Ascending aorta (tissue), 2 donors: ENCODE measurements at places on chromosomes 7 and 10. TPM values are rescaled to one million over a fixed set of nuclear protein-coding genes. Genes with fewer than 3 reads are reported as not detected.
A peak's percentile ranks its signal among the peaks of the same experiment; 100 is the strongest.

DNA sequence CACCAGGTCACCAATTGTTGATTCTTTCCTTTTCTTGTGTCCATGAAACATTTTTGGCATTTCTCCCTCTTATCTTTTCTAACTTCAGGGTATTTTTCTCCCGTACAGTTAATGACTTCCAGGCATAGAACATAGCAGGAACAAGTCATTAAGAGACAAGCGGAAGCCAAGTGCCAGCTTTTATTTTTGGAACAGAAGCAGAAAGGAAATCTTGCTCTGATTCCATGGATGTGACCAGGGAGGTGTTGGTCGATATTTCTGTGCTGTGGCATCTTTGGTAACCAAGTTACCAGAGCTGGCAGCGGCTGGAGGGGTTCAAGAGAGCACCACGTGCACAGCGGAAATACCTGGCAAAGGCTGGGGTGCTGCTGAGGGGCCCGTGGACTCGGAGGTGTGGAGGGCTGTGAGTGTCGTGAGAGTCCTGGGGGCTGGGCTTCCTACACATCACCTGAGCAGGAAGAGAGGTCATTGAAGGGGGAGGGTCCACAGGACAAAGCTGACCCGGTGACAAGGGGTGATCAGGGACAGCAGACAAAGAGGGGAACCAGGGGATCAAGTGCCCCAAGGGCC lies 1.8 kb downstream of the LLCFC1 start:
- no peak overlapping the region for H3K27ac ChIP-seq
- DNase-seq = no peak
- H3K4me1 ChIP-seq = no peaks in the 10 kb centered on the region
- no peaks in the 10 kb centered on the region for H3K27me3 ChIP-seq
- H3K4me3 ChIP-seq = no peak overlapping the region

DNA sequence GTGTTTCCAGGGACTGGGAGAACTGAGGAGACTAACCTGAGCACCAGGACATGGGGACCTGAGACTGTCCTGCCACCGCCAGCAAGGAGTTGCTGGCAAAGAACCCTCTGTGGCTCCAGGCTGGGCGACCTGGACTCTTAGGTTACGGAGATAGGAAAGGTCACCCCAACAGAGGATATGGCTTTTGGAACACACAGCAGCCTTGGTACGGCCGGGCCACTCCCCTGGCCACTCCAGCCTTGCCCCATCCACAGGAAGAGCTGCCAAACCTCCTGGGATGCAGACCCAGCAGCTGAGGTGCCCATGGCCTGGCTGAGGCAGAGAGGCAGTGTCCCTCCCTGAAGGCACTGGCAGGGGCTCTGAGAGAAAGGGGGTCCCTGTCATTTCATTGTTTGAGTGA lies 137.8 kb downstream of the OAT start:
- no peak overlapping the region for H3K4me3 ChIP-seq
- peaks cover under 1% of the 10 kb centered on the region for H3K4me1 ChIP-seq
- no peaks in the 10 kb centered on the region for H3K27me3 ChIP-seq
- no peak overlapping the region for H3K27ac ChIP-seq
- no peaks in the 10 kb centered on the region for H3K36me3 ChIP-seq

Gene FGFR2
- total RNA-seq = 4.4 TPM

DNA sequence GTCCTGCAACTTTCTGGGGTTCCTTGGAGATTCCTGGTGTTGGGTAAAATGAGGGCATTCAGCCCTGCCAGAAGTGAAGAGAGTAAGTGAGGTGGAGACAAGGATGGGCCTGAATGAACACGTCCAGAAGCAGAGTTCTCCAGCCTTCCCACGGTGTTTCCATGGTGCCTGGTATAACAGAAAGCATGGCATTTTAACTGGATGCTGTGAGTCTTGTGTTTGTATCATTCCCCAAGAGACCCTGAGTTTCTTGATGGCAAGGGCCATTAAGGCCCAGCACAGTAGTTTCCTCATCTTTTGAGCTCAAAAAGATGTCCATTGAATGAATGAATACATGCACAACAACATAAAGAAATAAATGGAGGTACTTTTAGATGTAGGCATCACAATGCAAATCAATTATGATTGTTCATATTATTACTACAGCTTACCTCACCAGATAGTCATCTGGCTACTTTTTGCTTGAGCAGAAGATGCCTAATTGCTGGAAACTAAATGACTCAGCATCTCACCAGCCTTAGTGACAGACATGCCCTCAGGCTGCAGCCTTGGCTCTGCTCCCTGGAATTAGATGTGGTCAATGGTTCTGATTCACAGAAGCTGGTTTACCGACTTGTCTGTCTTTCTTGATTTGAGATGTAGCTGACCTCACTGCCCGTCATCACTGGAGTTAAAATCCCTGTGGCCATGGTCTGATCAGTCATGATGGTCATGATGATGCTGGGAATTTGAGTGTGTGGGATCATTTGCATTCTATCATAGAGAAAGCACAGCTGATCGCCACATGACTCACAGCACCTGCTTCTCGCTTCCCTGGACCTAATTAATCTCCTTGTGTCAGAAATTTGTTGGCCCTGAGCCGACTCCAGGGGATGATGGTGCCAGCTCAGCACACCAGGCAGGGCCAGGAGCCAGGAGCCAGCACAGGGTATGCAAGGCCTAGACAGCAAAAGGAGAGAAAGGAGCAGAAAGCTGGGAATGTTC lies 83.9 kb downstream of the CXCL12 start:
- no peak overlapping the region for H3K4me3 ChIP-seq
- H3K36me3 ChIP-seq = no peaks in the 10 kb centered on the region
- no peaks in the 10 kb centered on the region for H3K27me3 ChIP-seq

DNA sequence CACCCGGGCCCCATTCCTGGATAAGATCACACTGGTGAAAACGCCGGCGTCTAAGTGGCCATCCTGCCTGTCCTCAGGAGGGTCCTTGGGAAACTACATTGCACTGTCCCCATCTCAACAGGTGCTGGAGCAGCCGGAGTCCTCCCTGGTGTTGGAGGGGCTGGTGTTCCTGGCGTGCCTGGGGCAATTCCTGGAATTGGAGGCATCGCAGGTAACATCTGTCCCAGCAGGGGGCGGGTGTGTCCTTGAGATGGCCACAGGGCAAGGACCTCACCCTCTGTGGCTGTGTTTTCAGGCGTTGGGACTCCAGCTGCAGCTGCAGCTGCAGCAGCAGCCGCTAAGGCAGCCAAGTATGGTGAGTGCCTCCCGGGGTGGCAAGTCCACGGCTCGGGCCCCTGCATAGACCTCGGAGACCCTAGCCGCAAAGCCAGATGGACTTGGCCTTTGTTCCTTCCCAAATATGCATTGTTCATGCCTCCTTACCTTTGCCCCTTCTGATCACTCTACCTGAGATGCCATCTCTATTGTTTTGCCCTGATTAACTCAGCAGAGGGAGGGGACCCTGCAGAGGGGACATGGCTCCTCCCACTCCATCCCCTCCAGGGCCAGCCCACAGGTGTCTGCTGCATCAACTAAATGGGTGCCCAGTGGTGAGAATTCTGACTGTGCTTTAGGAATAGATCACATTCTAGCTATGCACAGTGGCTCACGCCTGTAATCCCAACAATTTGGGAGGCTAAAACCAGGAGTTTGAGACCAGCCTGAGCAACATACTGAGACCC lies 23.8 kb downstream of the ELN start:
- no peaks in the 10 kb centered on the region for H3K4me1 ChIP-seq
- DNase-seq = peak; percentile 7
- peaks cover 98% of the 10 kb centered on the region for H3K36me3 ChIP-seq
- H3K27ac ChIP-seq = peak overlapping the region; percentile 22
- H3K27me3 ChIP-seq = no peaks in the 10 kb centered on the region

DNA sequence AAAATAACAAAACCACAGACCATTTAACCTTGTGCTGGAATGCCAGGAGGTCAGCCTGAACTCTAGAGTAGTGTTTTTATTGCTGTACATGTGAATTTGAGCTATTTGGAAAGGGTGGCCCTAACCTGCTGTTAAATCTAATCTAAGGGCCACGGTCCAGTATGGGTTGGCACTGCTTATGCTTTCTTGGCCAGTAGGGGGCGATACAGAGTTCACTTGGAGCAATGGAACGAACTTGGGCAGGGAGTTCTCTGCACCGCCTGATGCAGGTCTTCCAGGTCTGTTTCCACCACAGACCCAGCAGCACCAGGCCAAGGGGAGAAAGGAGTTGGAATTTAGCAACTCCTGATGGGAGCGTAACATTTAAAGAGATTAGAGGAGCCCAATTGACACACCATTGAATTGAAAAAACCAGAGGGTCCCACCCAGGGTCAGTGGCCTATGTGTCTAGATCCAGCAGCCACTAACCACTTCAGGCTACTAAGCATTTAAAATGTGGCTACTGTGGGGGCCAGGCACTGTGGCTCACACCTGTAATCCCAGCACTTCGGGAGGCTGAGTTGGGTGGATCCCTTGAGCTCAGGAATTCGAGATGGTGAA lies 75.7 kb upstream of the EFCAB10 start:
- H3K4me3 ChIP-seq = no peak overlapping the region
- no peak overlapping the region for H3K27ac ChIP-seq
- H3K4me1 ChIP-seq = peaks cover 6% of the 10 kb centered on the region
- H3K36me3 ChIP-seq = no peaks in the 10 kb centered on the region
- no peak for DNase-seq
- no peaks in the 10 kb centered on the region for H3K27me3 ChIP-seq

Gene GPER1
- 11.3 TPM for total RNA-seq

GRCh38 chr10:28587970-28588290 lies 55.0 kb downstream of the WAC start:
- no peak overlapping the region for H3K4me3 ChIP-seq
- peak overlapping the region; percentile 52 for H3K27ac ChIP-seq
- peaks cover 17% of the 10 kb centered on the region for H3K36me3 ChIP-seq
- H3K4me1 ChIP-seq = peaks cover 22% of the 10 kb centered on the region
- no peak for DNase-seq

- DNase-seq = no peak
- H3K27ac ChIP-seq = no peak overlapping the region
- no peaks in the 10 kb centered on the region for H3K27me3 ChIP-seq
- no peak overlapping the region for H3K4me3 ChIP-seq
Observed at GRCh38 chr7:88565401-88565800, 194.1 kb upstream of the ZNF804B start.

Gene PLA2G12B
- total RNA-seq = not detected

GRCh38 chr7:121901026-121901425 lies 28.1 kb downstream of the PTPRZ1 start:
- H3K27ac ChIP-seq = no peak overlapping the region
- no peak overlapping the region for H3K4me3 ChIP-seq
- H3K36me3 ChIP-seq = no peaks in the 10 kb centered on the region
- no peaks in the 10 kb centered on the region for H3K27me3 ChIP-seq
- no peaks in the 10 kb centered on the region for H3K4me1 ChIP-seq

DNA sequence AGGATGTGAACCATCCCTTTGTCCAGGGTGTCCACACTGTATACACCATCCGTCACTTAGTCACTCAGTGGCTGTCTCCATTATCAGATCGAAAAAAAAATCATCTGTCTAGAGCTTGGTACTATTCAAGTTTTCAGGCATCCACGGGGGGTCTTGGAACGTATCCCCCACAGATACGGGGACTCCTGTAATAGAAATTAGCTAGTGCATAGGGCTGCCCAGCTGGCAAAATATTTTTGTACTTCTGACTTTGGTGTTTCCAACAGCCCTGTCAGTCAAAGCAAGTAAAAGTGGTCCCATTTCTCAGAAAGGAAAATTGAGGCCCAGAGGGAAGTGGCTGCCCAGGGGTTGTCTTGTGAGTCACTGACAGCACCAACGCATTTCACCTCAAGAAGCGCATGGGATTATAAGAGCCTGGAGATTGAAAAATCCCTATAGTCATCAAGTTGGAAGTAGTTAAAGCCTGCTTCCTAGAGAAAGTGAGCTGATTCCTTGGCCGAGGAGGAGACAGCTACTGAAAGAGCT lies 52.1 kb upstream of the SLC29A3 start:
- no peak overlapping the region for H3K27ac ChIP-seq
- no peaks in the 10 kb centered on the region for H3K4me1 ChIP-seq
- no peak for DNase-seq
- no peaks in the 10 kb centered on the region for H3K36me3 ChIP-seq
- no peaks in the 10 kb centered on the region for H3K27me3 ChIP-seq
- no peak overlapping the region for H3K4me3 ChIP-seq

- no peak overlapping the region for H3K4me3 ChIP-seq
- H3K4me1 ChIP-seq = peaks cover 4% of the 10 kb centered on the region
- H3K27ac ChIP-seq = no peak overlapping the region
- no peaks in the 10 kb centered on the region for H3K36me3 ChIP-seq
- no peak for DNase-seq
Observed at GRCh38 chr10:119531067-119531466, 11.5 kb downstream of the RGS10 start.

DNA sequence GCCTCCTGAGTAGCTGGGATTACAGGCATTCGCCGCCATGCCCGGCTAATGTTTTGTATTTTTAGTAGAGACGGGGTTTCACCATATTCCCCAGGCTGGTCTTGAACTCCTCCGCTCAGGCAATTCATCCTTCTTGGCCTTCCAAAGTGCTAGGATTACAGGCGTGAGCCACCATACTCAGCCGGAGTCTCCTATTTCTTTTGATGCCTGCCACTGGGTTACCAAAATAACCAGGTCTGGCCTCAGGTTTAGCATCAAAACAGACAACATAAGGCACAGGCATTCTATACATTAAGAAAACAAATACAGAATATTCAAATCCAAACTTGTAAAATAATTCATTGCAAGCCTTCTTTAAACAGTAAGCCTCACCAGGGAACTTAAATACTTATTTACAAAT lies 289.8 kb upstream of the IMMP2L start:
- no peak overlapping the region for H3K4me3 ChIP-seq
- no peaks in the 10 kb centered on the region for H3K36me3 ChIP-seq
- H3K27me3 ChIP-seq = no peaks in the 10 kb centered on the region

DNA sequence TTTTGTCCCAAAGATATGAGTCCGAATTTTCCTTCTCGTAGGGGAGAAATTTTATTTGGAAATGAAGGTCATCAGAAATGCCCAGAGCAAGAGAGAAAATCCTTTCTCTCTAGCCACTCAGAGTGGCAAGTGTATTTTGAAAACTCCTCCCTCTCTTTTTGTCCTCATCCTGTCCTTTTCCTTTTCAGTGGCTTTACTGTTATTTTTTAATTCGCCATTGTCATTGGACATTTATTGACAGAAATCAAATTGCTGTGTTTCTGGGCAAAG lies 39.6 kb downstream of the TET1 start:
- H3K27me3 ChIP-seq = no peaks in the 10 kb centered on the region
- peak overlapping the region; percentile 66 for H3K4me3 ChIP-seq
- no peaks in the 10 kb centered on the region for H3K4me1 ChIP-seq

DNA sequence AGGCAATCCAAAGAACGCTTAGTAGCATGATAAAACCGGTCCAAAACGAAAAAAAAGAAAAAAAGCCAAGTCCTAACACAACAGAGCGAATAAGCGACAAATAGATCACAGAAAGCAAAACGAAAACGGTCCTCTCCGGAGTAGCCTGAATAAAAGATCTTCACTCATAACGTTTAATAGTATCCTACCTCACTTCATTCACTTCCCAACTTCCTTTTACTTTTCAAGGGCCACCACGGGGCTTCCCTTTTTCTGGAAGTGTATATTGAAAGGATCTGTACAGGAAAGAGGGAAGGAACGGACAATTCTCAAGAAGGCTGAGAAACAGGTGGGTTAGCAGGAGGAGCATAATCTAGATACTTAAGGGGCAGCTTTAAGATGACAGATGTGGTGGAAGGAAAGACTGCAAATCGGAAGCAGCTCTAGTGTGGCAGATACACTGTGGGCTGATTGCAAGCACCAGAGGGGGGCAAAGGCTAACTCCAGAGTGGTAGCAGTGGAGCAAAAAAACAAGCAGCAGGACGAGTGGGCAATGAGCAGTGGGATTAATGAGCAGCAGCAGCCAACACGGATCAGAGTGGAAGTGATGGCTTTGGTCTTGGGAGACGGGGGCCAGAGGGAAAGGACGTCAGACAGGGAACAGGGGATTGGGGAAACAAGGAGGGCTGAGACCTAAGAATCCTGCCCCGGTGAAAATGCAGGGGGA lies 866 bp downstream of the CNOT4 start:
- peak overlapping the region; percentile 95 for H3K27ac ChIP-seq
- no peaks in the 10 kb centered on the region for H3K4me1 ChIP-seq
- H3K36me3 ChIP-seq = no peaks in the 10 kb centered on the region
- no peak for DNase-seq
- no peaks in the 10 kb centered on the region for H3K27me3 ChIP-seq
- peak overlapping the region; percentile 83 for H3K4me3 ChIP-seq

Gene OGA
- total RNA-seq = 66.8 TPM

Gene PEX1
- total RNA-seq = 6.5 TPM
